C1 segment of cervical spinal cord (tissue), 14 donors: ENCODE measurements at places on chromosomes 5 and 9.

GRCh38 chr9:27154908-27155307 lies 45.9 kb downstream of the TEK start:
- DNase-seq = no peak

- no peak for DNase-seq
Measured at GRCh38 chr9:78015241-78015640, 16.4 kb downstream of the GNAQ start.

DNA sequence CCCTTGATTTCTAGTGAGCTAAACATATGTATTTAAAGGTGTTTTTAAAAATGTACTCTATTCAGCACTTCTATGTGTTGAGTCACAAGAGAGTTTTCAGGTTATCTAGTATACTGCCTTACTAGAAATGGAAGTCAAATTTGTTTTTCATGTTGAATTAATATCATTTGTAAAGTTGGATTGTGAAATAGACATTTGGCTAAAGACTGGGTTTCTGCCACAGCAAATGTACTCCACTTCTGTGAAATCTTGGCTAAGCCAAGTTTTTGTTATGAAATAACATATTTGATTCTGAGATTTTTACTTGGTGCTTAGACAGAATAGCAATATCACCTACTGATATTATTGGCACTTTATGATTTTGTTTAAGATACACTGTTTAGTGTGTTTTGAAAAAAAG lies 106.0 kb downstream of the CWC27 start:
- DNase-seq = no peak

DNA sequence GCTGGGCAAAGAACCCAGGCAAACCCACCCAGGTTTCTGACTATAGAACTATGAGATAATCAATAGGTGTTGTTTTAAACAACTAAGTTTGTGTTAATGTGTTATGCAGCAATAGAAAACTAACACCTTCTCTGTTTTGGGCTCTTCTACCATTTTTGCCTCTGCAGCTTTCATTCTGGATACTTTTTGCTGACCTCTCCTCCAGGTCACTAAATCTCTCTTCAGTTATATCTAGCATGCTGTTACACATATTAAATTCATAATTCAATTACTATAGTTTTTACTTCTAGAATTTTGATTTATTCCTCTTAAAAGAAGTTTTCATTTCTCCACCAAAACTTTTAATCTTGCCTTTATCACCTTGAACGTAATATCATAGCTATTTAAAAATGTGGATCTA lies 17.2 kb downstream of the MAPK9 start:
- DNase-seq = no peak

DNA sequence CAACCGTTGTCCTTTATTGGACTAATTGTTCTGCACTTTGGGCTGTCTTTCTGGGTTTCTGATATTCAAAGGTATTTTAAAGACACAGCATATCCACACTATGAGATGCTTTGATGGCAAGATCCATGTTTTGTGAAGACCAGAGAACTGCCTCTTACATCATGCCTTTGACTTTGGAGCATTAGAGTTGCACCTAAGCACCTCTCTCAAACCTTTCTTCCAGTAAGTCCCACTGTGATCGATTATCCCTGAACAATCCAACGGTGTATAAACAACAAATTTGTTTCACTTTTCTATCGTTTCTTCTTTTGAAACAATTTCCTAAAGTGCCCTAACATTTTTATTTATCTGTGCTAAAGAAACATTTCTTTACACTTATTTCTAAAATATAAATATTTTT lies 144.4 kb downstream of the KCTD16 start:
- no peak for DNase-seq

GRCh38 chr5:1412163-1412562 lies 33.1 kb downstream of the SLC6A3 start:
- no peak for DNase-seq

GRCh38 chr5:7813576-7813975 lies 37.4 kb downstream of the CFAP90 start:
- DNase-seq = no peak

DNA sequence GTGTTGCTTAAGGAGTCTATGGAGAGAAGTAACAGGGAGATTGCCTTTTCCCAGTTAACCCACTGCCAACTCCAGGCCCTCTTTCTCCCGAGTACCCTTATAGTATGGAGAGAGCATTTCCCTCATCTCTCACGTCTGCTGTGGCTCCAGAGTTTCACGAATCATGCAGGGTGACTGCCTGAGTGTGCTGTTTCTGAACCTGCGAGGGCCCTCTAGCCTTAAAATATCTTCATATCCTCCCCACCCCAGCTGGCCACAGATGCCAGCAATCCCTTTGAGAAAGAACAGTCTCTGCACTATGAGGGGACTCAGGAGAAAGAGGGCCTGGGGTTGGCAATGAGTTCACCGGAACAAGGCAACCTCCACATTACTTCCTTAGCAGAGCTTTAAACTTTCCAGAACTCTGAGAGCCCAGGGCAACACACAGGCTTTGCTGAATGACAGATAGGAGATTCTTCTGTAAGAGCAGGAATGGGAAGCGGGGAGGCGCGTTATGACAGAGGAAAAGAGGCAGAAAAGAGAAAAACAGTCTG lies 81.6 kb upstream of the ANKH start:
- DNase-seq = no peak

GRCh38 chr9:114897196-114897595 lies 33.2 kb downstream of the TNFSF8 start:
- DNase-seq = no peak

GRCh38 chr9:93292664-93293328 lies 108.9 kb downstream of the WNK2 start:
- DNase-seq = no peak

DNA sequence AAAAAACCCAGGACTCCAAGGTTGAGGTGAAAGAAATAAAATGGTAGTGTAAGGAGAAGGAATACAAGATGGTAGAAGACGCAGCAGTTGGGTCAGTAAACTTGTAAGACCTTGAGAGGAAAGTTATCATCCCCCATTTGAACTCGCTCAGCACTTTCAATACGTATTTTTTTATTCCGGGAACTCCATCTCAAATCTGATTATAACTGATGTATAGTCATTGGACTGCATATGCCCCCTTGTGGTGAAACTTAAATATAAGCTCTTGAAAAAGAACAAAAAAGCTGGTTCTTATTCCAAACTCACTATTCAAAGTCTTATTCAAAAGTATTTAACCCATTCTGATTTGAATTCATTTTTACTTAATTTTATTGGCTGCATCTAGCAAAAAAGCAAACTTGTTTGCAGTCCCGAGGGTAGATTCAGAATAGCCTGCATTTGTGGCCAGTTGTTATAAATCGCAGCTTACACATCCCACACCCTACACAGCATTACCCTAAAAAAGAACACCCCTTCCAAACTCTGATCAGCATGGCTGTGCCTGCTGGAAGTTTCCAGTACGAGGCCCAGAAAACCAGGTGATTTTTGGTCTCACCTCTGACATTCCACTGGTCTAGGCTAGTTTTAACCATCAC lies 118.0 kb downstream of the ESM1 start:
- DNase-seq = no peak
